ENCODE measurements at places on chromosomes 1 and 21.

- no peak for DNase-seq
These were observed 160.6 kb upstream of the ATP1B1 start for GRCh38 chr1:168945870-168946269.

- DNase-seq: no peak
These were observed 252.4 kb downstream of the FGGY start for GRCh38 chr1:59549066-59549837.

DNA sequence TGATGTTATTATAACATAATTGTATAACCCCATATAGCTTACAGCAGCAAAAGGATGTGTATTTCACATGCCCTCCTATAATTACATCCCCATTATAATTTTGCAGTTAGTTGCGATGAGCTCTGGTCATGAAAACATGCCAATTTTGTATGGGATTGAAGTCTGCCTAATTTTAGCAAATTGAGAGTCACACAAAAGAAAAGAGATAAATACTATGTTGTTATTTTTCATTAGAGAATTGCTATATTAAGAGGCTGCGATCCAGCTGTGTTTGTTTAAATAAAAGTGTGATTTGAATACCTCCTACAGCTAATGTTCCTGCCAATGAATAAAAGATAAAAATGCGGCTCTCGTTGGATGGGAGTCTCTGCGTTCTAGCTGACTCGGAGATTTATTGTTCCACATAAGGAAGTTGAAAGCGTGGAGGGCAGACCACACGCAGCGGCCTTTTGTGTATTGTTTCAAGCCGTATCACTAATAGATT, 461.0 kb upstream of the NFIA start:
- no peak for DNase-seq

DNA sequence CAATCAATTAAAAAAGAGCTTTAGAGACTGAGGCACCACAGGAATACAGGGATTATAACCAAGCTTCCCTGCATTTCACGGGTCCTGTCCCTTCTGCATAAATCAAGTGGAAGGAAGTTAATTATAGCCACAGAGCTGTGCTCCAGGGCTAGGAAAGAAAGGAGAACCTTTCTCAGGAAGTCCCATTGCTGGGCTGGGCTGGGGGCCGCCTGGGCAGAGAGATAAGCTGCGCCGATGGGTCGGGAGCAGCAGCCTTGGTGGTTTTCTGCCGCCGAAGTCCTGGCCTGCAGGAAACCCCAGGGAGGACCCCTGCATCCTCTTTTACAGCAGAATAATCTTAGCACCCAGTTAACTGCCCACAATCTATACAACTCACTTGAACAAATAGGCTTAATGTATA, 12.6 kb upstream of the CD34 start:
- DNase-seq: no peak

- no peak for DNase-seq
These were observed 39.3 kb downstream of the TBX15 start for GRCh38 chr1:118948846-118949245.

DNA sequence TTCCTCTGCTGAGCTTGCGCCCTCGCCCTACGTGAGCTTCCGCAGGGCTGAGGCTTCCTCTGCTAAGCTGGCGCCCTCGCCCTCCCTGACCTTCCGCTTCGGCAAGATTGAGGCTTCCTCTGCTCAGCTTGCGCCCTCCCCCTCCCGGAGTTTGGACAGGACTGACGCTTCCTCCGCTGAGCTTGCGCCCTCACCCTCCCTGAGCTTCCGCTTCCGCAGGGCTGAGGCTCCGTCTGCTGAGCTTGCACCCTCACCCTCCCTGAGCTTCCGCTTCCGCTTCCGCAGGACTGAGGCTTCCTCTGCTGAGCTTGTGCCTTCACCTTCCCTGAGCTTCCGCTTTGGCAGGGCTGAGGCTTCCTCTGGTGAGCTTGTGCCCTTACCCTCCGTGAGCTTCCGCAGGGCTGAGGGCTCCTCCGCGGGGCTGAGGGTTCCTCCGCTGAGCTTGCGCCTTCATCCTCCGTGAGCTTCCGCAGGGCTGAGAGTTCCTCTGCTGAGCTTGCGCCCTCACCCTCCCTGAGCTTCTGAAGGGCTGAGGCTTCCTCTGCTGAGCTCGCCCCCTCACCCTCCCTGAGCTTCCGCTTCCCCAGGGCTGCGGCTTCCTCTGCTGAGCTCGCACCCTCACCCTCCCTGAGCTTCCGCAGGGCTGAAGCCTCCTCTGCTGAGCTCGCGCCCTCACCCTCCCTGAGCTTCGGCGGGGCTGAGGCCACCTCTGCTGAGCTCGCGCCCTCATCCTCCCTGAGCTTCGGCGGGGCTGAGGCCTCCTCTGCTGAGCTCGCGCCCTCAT, 753.6 kb upstream of the TPTE start:
- no peak for DNase-seq

DNA sequence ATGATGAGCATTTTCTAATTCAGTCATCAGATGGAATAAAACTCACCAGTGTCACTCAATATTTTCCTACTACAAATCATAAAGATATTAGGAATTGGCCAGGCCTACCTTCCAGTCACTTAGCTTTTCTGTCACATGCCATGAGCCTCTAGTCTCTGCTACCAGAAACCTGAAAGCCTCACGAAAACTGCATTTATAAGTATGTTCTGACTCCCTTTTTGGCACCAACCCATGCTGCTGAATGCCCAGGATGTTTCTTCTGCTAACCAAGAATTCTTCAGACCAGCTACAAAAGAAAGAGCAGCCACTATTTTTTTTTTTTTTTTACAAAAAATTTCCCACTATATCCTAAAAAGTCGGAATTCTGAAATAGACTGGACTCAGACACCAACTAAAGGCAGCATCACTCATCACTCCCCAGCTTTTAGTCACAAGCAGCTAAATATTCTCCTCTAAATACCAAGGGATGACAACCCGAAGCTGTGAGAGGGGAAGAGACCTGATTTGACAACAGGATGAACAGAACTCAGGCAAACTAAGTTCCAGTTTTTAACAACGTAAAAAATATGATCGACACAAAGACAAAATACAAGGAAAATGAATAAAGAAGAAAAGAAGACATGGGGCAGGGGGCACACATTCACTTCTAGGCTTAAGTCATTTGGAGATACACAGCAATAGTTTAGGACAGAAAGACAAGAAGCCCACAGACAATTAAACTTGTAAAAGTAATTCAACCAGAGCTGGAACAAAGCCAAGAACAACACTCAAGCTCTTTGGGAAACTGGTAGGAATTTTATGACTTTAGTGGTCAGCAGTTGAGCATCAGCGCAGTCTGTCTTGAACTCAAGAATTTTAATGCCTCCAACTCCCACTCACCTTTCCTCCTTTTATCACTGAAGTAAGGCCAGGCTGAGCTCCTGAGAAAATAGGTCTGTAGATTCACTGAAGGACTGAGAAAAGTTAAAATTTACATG, 1.7 kb downstream of the DCAF8 start:
- DNase-seq: no peak

DNA sequence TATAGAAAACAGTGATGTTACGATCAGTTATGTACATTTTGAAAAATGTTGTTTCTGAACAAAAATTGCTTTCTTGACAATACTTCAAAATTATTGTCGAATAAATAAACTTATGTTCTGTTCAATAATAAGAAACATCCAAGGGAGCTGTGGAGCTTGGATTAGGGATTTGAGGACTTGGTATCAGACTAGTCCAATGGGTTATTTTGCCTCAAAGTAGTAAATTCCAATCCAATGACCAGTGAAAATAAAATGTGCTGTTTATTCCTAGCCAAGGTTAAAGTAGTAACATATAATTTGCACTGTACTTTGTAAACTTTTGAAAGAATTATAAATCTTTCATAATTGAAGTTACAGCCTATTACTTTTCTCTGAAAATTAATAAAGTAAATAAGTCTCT, 79.1 kb upstream of the IVNS1ABP start:
- DNase-seq: no peak

DNA sequence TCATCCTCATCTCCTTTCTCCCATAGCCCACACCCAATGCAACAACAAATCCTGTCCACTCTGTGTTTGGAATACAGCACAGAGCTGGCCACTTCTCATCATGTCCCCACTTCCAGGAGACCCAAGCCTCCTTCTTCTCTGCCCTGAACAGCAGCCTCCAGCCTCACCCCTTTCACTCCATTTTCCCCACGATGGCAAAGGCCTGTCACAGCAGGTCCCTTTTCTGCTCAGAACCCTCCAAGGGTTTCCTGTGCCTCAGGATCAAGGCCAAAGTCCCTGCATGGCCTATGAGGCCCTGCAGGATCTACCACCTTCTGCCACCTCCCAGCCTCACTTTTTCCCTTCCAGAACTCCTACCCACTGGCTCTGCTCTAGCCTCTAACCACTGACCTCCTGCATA, 78.5 kb downstream of the CSMD2 start:
- no peak for DNase-seq

DNA sequence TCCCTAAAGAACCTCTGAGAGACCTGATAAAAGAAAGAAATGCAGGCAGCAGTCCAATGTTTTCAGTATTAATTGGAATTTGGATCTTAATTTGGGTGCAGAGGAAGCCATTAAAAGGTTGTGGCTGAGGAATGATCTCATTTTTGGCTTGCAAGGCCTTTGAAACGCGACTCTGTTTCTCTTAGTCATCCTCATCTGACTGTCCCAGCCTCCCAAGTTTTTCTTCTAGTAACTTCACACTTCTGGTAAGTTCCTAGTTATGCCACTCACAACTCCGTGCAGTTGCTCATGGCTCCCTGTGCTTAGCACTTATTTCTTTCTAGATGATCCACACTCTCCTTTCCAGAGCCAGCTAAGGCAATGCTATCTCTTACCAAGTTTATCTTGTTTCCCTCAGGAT, 147.4 kb upstream of the USP24 start:
- DNase-seq: no peak

DNA sequence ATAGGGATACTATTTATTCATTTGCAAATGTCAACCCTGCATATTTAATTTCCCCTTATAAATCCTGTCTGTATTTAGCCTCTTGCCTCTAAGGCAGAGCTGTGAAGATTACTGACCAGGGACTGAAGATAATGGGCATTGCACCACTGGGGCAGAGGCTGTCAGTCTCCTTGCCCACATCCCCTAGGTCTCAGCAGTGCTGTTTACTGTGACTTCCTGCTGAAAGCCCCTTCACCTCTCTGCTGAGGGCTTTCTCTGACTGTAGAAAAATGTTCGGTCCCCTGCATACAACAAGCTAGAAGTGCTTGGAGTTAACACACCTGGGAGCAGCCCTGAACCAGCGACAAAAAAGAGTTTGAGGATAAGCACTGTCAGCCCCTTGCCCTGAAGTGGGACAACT, 28.8 kb downstream of the SLC5A9 start:
- DNase-seq: no peak

DNA sequence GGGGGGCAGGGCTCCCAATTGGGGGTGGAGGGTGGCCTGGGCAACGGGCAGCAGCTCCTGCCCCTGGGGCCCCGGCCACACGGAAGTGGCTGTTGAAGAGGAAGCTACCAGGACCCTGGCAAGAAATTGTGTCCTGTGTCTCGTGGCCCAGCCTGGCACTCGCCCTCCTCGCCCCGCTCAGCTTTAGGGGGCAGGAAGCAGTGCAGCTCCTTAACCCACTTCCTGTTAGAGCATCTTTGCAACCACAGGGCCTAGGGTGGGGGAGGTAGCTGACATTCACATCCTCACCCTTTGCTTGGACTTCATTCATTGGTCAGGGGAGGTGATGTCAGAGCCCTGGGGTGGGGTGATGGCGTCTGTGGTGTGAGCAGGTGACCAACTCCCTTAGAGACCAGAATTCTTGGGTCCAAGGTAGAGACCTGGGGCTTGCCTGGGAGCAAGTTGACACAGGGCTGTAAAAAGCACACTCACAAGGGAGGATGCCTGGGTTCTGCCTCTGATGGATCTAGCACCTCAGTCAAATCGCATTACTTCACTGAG, at the start of gene ARHGAP30:
TSS of gene ARHGAP30 (minus strand) at position 161 of the 540 bp plus-strand sequence. CDS start 267 bp downstream, outside the sequence.
- DNase-seq: peak; percentile 88

DNA sequence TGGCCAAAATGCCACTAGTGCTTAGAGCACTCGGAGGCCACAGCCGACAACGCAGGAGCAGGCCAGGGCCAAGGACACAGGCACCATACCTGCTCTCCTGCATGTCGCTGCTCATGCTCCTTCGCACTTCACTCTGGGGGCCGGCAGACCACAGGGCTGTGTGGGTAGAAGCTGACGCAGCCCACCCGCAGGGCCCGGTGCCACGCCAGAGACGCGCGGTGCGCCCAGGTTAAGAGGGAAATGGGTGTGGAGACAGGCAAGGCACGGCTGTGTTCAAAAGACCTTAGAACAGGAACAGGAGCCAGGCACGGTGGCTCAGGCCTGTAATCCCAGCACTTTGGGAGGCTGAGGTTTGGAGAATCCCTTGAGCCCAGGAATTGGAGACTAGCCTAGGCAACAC, 13.6 kb upstream of the PRDM15 start:
- no peak for DNase-seq

DNA sequence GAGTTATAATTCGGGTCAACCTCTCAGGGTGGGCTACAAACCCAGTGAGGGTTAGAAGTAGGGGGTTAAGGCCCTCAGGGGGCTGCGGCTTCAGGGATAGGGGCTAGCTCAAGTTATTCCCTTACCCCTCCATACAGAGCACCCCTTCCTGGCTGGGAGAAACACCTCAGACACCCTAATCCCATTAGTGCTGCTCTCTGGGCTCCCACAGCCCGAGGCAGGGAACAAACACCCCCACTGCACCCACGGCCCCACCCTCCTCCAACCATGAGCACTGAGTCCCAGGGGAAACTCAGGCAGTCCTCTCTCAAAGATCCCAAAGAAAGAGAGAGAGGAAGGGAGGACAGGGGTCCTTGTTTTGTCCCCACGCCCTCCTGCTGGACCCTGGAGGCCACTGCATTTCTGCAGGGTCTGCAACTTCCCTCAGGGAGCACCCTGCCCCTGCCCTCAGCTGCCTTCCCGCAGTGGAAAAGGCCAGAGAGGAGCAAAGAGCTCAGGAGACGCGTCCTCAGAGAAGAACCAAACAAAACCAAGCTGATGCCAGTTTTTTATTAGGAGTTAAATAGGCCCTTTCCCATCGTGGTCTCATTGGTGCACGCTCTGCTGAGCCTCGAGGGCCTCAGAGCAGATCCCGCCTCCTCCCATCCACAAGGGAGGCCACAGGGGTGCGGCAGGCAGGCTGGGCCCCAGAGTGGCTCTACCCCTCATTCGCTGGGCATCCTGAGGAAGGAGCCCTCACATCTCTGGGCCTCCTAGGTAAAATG, 1.4 kb upstream of the S100A4 start:
- DNase-seq: no peak

DNA sequence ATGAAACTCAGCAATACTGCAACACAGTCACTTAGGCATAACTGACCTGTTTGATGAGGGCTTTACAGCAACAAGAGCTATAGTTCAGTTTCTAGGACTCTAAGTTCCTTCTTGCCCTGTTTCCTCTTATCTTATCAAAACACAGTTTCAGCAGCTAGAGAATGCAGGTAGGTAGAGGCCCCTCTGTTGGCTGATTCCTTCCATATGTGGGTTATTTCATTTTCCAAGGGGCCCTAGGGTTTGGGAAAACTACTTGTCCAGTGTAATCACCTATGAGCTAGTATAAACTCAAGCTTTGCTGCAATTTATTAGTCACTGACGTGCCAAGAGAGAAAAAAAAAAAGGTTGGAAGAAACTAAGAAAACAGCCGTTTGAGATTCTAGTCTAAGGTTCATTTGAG, 607.7 kb upstream of the USP24 start:
- DNase-seq: no peak

GRCh38 chr1:212677573-212677972, 22.1 kb downstream of the BATF3 start:
- no peak for DNase-seq

GRCh38 chr1:96865731-96866685, 144.4 kb downstream of the PTBP2 start:
- DNase-seq: no peak

- no peak for DNase-seq
These were observed 120.1 kb downstream of the PLPP3 start for GRCh38 chr1:56459260-56459659.
